Erythroblast (primary cell): ENCODE measurements at places on chromosomes 11 and 22.
A peak's percentile ranks its signal among the peaks of the same experiment; 100 is the strongest.

DNA sequence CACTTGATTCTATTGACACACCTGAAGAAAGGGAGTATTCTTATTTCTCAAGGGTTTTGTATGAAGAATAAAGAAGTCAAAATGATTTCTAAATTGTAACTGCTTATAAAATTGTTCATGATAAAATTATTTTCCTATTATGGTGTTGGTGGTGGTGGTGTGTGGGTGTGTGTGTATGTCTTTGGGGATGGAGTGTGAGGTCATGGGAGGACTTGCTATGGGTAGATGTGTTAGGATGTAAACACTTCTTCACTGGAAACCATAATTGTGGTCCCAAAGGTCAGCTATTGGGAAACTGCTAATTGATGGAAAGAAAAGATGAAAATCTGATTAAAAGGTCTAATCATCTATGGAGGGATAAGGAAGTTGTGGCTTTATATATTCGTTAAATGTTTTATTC lies 5.1 kb downstream of the TRIM22 start:
- DNase-seq, result no peak

GRCh38 chr11:88114486-88115045 lies 60.7 kb downstream of the RAB38 start:
- DNase-seq, result no peak

GRCh38 chr11:48103621-48104567 lies 112.7 kb upstream of the OR4B1 start:
- DNase-seq, result no peak

DNA sequence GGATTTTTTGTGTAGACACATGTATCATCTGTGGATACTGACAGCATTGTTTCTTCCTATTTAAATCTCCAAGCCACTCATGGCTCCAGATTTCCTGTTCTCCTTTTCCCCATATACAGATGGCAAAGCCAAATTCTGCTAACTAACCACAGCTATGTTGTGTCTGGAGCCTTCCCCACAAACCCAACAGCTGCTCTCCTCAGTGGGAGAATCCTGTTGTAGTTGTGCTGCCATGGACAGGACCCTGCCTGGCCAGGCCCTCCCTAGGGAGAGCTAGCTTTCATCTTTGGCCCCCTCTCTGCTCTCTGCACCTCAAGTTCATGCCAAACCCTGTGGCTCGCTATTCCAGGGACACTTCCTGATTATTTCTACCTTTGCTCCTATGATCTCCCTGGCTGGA lies 106.4 kb upstream of the CCDC90B start:
- DNase-seq, result no peak

DNA sequence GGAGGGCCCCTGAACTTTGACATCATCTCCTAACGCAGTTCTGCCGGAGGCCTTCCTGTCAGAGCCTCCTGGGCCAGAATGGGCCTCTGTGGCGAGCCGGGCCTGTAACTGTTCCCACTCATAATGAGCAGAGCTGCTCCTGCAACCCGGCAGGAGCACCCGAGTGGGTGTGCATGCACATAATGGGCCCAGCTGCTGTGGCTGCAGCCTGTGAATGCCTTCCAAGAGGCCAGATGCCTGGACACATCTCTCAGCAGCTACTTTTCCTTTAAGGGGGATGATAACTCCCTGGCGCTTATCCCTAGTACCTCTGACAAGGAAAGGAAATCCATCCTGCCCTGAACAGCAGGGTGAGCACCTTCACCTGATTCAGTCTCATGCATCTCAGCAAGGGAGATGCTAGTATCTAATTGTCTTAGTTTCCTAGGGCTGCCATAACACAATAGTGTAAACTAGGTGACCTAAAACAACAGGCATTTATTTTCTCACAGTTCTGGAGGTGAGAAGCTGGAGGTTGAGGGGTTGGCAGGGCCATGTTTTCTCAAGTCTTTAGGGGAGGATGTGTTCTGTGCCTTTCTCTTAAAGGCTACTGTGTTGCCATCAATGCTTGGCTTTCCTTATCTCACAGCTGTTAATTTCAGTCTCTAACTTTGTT lies 120.5 kb downstream of the TEAD1 start:
- DNase-seq, result no peak

GRCh38 chr11:15893080-15893492 lies 463.3 kb downstream of the SOX6 start:
- no peak for DNase-seq

- no peak for DNase-seq
Observed at GRCh38 chr11:74412733-74413359, 14.6 kb upstream of the PGM2L1 start.

GRCh38 chr11:116879800-116880625 lies 42.6 kb upstream of the APOA1 start:
- DNase-seq, result peak; percentile 70

DNA sequence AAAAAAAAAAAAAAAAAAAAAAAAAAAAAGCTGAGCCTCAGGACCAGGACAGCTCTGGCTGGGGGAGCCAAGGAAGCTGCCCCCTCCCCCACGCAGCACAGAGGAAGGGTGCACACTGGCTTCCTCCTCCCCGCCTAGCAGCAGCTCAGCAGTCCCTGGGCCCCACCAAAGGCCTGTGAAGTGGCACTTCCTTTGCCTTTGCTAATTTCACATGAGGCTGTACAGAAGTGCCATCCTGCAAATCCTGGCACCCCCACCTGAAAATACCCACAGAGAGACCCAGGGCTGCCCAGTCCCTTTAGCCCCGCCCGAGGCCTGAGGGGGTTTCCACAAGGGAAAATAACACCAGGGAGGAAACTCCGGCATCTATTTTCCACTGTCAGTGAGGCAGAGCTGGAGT lies 3.9 kb downstream of the RHOG start:
- DNase-seq, result no peak

DNA sequence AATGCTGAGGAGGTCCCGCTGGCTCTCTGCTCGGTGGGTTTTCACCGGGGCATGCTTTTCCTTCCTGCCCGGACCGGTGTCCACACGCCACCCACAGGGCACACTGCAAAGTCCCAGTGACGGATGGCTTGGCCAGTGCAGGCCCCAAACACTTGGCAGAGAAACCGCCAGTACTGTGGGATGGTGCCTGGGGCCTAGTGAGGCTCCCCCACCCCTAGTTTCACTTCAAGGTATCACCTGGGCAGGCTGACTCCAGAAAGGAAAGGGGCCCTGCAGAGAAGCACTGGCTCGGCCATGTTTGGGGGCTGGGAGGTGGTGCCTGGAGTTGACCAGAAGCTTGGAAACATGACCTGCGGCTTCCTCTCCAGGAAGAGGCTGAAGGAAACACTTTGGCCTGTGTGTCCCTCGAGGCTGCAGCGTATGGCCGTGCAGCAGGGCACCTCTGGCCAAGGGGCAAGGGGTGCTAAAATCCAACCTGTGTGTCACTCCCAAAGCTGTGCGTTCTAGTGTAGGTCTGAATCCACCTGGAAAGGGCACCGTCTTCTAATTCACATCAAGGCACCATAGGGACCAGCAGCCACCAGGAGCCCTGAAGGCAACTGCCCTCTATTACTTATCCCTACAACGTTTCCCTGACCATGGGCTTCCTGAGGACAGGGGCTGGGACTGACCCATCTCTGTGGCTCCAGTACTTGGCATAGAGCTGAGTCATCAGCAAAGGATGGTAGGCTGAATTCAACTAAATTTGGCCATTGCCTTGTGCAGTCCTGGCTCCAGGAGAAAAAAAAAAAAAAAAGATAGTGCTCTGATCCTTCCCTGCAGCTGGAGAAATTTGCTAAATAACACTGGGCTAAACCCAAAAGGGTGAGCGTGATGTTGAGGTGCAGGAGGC lies 22.6 kb downstream of the TPBGL start:
- DNase-seq, result no peak

DNA sequence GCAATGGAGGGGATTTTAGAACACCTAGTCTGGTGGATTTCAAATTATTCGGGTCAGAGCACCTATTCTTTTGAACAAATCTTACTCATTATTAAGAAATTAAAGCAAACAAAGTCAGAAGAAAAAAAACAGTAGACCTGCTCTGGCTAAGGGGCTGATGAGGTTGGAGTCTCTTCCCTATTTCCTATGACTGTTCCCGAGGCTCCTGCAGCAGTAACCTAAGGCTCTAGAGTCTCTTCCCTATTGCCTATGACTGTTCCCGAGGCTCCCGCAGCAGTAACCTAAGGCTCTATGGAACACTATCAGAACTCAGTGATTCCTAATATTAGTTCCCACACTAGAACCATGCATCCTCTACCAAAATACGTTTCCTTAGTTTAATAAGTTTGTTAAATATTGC lies 607.9 kb downstream of the NTM start:
- no peak for DNase-seq

DNA sequence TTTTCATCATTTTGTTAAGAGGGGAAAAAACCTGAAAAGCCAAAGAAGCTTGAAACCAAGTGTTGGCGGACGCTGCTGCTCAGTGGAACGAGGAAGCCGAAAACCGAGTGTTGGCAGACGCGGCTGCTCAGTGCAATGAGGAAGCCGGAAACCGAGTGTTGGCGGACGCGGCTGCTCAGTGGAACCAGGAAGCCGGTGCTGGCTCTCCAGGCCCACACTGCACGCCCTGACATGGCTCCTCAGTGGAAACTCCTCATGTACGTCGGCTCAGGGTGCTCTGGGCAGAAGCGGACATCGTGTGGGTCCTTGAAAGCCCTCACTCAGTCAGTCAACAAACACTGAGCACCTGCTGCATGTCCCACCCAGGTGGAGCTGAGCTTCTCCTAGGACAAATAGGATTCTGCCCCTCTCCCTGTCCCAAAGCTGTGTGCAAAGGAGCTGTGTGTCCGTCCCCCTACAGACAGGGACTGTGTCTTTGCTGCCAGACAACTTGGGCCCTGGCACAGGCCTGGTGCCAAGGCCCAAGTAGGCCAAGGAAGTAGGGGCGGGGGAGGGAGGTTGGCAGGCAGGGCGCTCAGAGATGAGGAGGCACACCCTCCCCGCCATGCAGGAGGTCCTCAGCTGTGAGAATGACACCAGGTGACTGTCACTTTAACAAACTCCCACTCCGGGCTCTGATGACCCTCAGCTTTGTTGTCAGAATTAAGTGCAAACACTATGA lies 37.3 kb downstream of the PHF21B start:
- DNase-seq, result no peak

- DNase-seq, result no peak
Observed at GRCh38 chr11:93131709-93132108, 66.1 kb downstream of the SLC36A4 start.

GRCh38 chr11:76579056-76579751 lies 91.3 kb downstream of the LRRC32 start:
- DNase-seq, result peak; percentile 10
